Putamen (tissue), 1 donor: ENCODE measurements at places on chromosomes 13 and 19.

- no peak for DNase-seq
These were observed 108.3 kb downstream of the SACS start for GRCh38 chr13:23325191-23325590.

DNA sequence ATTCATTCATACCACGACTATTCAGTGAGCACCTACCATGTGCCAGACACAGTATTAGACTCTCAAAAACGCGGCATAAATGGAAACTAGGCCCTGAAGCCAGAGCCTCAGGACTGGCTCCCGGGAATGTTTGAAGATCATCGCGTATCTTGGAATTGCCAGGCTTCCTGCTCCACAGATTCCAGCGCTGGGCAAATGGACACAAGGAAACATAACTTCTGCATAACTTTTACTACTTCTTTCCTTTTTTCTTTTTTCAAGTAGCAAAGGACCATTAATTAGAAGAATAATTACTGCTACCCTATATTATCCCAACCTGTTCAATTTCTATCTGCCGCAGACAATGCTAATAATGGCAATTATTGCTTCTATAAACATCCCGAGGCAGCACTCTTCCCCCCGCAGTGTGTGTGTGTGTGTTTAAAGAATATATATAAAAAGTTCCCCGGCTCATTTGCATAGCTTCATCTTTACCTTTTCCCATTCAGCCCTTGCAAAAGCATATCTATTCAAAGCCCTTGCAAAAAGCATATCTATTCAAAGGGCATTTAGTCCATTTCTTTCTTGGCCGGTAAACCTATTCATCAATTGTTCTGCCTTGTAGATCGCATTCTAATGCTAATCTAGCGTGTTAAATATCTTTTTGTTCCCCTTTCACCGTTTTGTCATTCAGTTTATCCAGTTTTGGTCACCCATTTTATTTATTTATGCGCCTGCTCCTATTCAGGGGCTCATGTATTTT, 6.1 kb downstream of the SOX21 start:
- DNase-seq = no peak

DNA sequence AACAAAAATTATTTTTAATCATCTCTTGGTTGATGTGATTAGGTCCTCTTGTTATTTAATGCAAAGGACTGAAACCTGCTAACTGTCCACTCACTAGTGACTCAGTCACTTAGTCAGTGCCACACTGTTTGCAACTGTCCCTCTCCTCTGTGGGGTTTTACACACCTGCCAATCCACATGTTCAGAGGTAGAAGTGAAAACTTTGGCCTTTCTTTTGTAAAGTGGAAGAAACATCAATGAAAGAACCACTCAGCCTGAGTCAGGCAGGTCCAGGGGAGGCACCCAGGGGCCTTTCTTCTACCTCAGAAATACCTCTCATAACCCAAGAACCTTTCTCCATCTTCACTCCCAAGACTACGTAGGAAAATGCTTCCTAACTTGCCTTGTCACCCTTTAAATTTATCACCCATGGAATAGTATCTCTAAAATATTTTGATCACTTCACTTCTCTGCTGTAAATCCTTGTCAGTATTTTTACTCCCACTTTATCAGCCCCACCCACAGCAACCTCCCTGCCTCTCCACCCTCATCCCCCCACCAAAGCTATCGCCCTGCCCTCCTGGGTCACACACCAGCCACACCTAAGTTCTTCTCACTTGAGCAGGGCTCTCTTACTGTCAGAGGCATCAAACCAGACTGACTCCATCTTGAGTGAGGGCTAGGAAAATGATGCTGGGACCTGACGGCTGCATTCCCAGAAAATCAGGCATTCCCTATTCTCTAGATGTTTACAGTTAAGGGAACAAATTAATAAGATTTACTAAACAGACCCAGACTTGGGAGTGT, 29.6 kb upstream of the EEF1AKMT1 start:
- DNase-seq = no peak

DNA sequence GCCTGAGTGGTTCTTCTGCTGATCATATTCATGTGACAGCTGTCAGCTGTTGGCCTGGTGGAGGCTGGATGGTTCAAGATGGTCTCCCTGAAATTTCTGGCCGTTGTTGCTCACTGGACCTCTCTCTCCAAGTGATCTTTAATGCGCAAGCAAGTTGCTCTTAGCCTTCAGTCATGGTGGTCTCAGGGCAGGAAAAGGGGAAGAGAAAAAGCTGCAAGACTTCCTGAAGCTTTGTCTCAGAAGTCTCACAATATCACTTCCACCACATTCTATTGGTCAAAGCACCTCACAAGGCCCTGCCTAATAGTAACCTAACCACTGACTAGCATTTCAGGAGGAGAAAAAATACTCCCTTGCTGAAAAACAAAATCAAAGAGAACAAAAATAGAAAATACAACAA, 1.6 kb upstream of the ZNF567 start:
- DNase-seq = no peak

DNA sequence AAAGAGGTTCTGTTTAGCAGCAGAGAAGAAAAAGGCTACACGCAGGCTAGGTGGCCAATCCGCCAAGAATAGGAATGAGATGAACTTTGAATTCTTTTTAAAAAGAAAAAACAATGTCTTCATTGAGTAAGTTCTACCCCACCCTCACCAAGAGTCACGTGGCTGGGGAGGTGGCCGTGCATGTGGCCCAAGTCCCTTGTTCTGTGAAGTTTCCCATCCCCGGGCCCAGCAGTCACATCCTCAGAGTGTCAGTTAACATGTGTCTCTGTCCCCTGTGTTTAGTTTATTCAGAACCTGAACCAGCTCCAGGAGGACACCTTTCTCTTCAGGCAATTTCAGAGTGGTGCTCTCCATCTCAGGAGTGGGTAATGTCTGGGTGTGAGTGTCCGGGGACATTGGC, 57.1 kb upstream of the MCF2L start:
- DNase-seq = no peak
